Stimulated activated CD8-positive, alpha-beta memory T cell treated with anti-CD3 and anti-CD28 coated beads, Interleukin-7, amount 100 ng/mL, for 4 hours (primary cell): ENCODE measurements at places on chromosomes 11 and 22.

DNA sequence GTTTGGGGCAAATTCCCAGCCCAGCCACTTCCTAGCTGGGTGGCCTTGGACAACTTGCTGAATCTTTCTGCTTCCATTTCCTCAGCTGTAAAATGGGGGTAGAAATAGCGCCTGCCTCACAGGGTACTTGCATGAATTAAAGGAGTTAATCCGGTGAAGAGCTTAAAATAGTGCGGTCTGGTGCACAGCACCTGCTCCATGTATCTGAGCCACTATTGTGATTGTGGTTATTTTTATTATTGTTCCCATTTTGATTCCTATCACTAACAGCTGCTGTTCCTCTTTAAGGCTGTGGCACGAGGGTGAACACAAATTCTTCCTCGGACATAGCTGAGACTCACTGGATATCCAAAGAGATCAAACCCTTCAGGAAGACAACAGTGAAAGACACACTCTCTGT, 46.9 kb upstream of the TP53I11 start:
- DNase-seq: no peak

GRCh38 chr11:64114231-64114630, 51.7 kb downstream of the MACROD1 start:
- no peak for DNase-seq

DNA sequence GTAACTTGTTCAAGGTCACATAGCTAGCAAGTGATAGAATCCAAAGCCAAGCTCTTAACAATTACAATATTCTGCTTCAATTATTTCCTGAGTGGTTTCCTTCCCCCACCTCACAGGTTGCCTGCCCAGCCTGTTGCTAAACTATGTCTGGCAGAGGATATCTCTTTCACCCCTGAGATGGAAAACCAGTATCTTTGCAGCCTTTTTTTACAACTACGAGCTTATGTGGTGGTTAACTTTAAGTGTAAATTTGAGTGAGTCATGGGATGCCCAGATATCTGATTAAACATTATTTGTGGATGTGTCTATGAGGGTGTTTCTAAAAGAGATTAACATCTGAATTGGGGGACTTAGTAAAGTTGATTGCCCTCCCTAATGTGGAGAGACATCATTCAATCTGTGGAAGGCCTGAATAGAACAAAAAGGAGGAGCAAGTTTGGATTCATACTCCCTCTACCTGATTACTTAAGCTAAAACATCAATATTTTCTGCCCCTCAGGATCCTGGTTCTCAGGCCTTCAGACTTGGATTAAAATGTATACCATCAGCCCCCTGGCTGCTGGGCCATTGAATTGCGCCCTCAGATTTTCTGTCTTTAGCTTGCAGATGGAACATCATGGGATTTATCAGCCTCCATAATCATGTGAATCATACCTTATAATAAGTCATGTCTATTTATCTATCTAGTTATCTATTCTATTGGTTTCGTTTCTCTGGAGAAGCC, 911.9 kb downstream of the METTL15 start:
- no peak for DNase-seq

DNA sequence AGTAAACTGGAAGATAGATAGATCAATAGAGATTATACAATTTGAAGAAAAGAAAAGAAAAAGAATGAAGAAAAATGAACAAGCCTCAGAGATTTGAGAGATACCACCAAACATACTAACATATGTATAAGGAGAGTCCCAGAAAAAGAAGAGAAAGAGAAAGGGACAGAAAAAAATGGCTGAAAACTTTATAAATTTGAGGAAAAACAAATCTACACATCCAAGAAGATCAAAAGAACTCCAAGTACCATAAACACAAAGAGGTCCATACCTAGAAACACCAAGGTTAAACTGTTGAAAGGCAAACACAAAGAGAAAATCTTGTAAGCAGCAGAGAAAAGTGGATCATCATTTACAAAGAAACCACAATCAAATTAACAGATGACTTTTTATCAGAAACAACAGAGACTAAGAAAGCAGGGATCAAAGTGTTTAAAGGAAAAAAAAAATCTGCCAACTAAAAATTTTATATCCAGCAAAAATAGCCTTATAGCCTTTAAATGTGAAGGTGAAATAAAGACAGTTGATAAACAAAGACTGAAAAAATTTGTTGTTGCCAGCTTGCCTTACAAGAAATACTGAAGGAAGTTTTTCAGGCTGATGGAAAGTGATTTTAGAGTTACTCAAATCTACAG, 11.8 kb upstream of the AKIP1 start:
- DNase-seq: no peak

GRCh38 chr11:76176463-76176862, 29.8 kb downstream of the WNT11 start:
- DNase-seq: no peak

DNA sequence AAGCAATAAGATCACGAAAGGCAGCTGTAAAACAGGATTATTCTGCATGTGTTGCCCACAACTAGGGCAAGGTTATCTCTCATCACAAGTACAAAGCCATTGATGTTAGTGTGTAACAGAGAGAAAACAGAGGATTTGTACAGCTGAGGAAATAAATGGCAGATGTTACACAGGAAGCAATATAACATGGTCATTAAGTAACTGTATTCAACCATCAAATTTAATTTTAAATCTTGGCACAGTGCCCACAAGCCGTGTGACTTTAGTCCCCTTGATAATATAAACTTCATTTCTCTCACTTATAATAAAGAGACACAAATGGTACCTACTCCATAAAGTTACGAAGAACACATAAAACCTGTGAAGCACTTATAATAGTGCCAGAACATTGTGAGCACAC, 17.3 kb downstream of the OR51E2 start:
- no peak for DNase-seq

- no peak for DNase-seq
Observed at GRCh38 chr11:117743121-117743815, 53.7 kb downstream of the DSCAML1 start.

GRCh38 chr11:108617055-108617454, 23.5 kb upstream of the EXPH5 start:
- no peak for DNase-seq

GRCh38 chr22:29693161-29693560, 26.6 kb upstream of the CABP7 start:
- DNase-seq: no peak

GRCh38 chr11:48129697-48130395, 86.8 kb upstream of the OR4B1 start:
- DNase-seq: no peak

GRCh38 chr11:20937826-20938225, 268.4 kb downstream of the NELL1 start:
- no peak for DNase-seq

DNA sequence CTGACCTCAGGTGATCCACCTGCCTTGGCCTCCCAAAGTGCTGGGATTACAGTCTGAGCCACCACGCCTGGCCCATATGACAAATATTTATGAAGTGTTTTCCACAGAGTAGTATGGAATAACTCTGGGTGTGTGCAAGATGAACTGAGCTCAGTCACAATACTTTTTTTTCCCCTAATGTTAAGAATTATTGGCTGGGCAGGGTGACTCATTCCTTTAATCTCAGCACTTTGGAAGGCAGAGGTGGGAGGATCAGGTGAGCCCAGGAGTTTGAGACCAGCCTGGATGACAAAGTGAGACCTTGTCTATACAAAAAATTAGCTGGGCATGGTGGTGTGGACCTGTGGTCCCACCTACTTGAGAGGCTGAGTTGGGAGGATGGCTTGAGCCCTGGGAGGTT, 6.4 kb downstream of the PTPRJ start:
- DNase-seq: no peak

GRCh38 chr22:45332001-45332400, 22.3 kb downstream of the FAM118A start:
- no peak for DNase-seq

DNA sequence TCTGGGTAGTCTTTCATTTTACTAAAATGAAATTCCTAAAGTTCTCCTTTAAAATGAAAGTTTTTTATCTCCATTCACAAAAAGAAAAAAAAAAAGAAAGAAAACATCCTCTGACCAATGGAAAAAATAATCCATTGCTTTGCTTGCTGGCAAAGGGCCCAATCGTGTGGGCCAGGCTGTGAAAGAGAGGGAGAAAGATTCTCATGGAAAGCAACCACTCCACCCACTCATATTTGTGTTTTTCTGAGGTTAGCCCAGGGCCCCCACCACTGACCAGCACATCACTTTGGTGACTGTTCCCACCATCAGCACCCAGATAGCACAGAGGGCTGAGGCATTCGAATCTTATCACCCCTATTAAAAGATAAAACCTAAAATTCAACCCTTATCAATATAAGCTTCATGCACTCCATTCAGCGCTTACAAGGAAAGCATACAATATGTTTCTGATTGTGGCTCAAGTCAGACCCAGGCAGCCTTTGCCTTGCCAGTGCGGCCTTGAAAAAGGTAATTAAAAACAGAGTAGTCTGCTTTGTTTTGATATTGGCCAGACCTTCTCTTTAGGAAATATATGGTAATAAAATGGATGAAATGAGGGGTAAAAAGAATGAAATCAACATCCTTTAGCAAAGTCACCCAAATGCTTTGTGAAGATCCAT, 192.8 kb downstream of the ETS1 start:
- DNase-seq: no peak

DNA sequence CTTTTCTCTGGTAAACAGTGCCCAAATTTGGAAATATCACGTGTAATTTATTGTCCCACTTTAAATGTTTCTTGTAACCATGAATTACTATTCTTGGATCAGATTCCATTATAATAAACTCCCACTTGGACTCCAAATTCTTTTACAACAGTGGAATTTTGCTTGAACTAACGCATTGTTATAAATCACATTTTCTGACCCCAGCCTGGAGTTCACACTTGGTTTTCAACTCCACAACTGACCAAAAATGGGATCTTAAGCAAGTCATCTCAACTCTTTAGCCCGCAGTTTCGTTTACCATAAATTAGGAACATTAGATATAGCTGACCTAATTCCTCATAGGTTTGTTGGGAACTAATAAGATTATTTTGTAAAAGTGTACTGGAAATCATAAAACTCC, 336.8 kb upstream of the NCAM1 start:
- no peak for DNase-seq

DNA sequence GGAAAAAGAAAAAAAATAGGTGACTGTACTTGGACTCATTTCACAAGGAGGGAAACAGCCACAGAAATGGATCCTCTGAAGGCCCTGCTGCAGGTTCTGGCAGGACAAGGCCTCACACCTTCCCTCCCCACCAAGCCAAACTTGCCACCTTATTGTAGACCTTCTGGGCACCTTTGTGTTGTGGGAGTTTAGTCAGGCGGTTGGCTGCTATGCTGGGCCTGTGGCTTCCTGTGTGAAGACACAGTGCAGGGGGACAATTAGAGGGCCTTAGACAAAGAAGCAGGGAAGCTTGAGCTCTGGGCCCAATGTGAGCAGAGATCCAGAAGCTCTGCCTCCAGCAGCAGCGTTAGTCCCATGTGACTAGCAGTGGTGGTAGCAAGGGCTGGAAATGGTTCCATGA, 4.2 kb downstream of the RAB1B start:
- no peak for DNase-seq

DNA sequence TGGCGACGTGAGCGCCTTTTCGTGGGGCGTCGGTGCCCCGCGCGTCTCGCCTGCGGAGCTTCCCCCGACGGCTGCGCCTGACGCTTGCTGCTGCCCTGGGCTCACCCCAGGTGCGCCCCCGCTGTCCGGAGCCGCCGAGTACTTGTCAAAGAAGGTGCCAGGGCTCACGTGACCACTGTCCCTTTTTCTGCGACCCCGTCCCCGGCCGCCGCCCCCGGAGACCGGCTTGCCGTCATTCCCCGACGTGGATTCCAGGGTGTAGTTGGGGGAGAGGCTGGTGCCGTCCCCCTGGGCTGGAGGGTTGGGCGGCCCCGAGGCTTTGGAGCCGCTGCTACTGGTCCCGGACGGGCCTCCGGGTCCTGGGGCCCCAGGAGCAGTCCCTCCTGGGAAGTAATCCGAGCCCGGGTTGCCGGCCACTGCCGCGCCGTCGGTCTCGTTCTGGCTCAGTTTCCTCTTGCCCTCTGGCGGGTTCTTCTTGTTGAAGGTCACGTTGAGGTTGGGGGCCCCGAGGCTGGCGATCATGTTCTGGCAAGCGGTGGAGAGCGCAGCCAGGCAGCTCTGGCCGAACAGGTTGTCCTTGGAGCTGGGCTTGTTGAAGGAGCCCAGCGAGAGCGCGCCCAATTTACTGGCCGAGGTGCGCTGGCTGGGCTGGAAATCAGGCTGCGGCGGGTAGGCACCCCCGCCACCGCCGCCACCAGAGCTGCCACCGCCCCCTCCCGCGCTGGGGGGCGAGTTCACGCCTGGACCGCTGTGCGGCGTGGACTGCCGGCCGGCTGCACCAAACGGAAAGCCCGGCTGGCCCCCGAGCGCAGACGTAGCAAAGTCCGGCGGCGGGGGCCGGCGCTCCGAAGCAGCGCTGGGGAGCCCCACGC, 3.8 kb downstream of the MN1 start:
- no peak for DNase-seq

- DNase-seq: no peak
Observed at GRCh38 chr11:39442177-39442576, 2017.3 kb downstream of the LRRC4C start.

GRCh38 chr11:90510839-90511238, 288.0 kb upstream of the CHORDC1 start:
- DNase-seq: no peak

DNA sequence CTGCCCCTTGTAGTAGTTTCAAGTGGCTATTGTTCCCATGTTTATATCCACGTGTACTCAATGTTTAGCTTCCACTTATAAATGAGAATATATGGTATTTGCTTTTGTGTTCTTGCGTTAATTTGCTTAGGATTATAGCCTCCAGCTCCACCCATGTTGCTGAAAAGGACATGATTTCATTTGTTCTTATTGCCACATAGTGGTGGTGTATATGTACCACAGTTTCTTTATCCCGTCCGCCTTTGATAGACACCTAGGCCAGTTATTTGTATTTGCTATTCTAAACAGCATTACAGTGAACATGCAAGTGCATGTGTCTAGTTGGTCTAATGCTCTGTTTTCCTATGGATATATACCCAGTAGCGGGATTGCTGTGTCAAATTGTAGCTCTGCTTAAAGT, 6.8 kb downstream of the OR51B2 start:
- no peak for DNase-seq

- DNase-seq: no peak
Observed at GRCh38 chr11:64287676-64288352, 2.2 kb downstream of the GPR137 start.

DNA sequence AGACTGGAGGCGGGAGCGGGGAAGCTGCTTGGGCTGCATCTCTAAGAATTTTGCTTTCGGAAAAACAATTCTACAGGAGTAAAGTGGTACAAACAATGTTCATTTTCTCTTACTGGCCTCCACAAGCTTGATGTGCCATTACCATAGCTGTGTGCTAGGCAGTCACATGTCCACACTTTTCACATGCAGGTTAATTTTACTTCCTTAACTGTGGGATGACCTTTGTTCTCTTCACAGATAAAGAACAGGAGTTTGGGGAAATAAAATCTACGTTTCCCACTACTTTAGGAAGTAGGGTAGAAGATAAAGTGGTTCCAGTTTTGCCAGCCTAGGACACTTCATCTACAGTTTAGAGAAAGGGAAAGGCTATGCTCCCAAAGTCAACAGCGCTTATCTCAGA, 327.2 kb upstream of the NARS2 start:
- DNase-seq: no peak

GRCh38 chr11:32892355-32893092, at the start of gene QSER1:
Gene QSER1, plus strand, starts transcription at chr11:32892811. Its CDS starts 315 bp downstream, at chr11:32893126.
- DNase-seq: peak; percentile 41
